ENCODE measurements at places on chromosomes 6 and 20. TPM values are rescaled to one million over a fixed set of nuclear protein-coding genes. Genes with fewer than 3 reads are reported as not detected.

Gene THBD
- total RNA-seq: 11.8 TPM

Gene LY6G6D
- not detected for total RNA-seq

Gene HSPA1L
- total RNA-seq: 2.0 TPM

- DNase-seq: no peak
These were observed 88.3 kb upstream of the CCDC28A start for GRCh38 chr6:138685257-138685656.

DNA sequence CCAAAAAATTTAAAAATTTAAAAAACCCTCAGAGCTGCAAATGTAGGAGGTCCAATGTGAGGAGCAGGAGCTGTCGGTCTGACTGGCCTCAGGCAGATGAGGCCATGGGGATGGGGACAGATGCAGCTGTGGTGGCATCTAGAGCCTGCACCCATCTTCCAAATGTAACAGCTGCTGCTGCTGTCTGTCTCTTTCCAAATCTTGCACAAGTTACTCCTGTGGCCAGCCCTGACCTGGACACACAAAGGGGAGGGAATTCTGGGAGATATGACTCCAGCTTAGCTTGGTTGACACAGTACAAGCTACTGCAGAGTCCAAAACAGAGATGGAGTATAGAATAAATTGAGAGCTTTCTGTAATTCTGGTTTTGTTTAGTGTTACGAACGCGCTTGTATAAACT lies 115.2 kb downstream of the PRND start:
- DNase-seq: no peak

- DNase-seq: no peak
These were observed 185.5 kb upstream of the SALL4 start for GRCh38 chr20:51987812-51988211.

GRCh38 chr20:52103335-52103912 lies 88.2 kb downstream of the ZFP64 start:
- no peak for DNase-seq

DNA sequence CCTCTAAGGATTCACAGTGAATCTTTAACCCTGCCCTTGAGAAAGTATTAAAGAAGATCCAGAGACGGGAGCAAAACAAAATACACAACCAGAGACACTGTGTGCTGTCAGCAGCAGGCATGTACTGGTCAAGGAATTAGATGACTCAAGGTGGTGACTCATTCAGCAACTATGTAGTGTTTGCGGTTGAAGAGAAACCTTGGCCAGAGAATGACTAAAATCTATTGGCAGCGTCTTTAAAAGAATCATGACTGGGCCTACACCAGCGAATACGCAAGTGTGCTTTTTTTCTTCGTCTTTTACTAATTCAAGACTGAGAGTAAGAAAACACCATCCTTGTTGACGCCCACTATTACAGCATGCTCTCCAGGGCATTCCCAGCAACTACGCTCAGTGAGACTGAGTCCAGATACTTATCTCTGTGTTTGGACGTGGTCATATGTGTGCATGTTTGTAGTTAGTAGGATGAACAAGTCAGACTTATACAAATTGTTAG lies 72.4 kb upstream of the BACH2 start:
- DNase-seq: no peak

DNA sequence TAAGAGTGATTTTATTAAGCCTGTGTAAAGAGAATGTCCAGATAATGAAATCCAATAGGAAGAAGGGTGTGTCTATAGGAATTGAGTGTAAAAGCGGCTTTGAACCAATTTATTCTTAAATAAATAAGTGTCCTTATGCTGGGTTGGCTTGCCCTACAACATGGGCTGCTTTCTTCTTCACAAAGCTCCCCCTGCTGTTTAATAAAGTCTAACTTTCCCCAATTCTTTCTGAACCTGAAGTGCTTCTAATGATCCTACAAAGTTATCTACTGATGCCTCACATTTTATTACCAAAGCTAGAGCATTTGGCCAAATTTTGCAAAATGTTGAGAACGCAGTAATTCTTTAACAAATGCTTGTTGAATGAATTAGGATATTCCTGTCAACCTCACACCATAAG lies 36.3 kb upstream of the SIRT5 start:
- no peak for DNase-seq

- DNase-seq: no peak
These were observed 36.7 kb downstream of the SYNDIG1 start for GRCh38 chr20:24506146-24506545.

- no peak for DNase-seq
These were observed 160.9 kb upstream of the SPTLC3 start for GRCh38 chr20:12847872-12848271.

GRCh38 chr6:111585241-111585973 lies 20.3 kb downstream of the TRAF3IP2 start:
- no peak for DNase-seq

Data from Right ventricle myocardium superior (tissue), 1 donor.